Forelimb muscle (tissue), 1 donor: ENCODE measurements at places on chromosomes 13 and 19. TPM values are rescaled to one million over a fixed set of nuclear protein-coding genes. Genes with fewer than 3 reads are reported as not detected.

Gene ZNF440
- polyA plus RNA-seq = 5.7 TPM

Gene FBXO17
- 30.9 TPM for polyA plus RNA-seq

Gene ZNF460
- polyA plus RNA-seq = 3.9 TPM

Gene LILRA1
- polyA plus RNA-seq = 0.46 TPM

Gene FPR3
- polyA plus RNA-seq = 0.16 TPM

Gene PEX11G
- polyA plus RNA-seq = 2.3 TPM

Gene FAM174C
- polyA plus RNA-seq = 13.7 TPM

Gene TRPM4
- polyA plus RNA-seq = 32.7 TPM

GRCh38 chr19:36151144-36152018 is 866 bp downstream of the COX7A1 start:
- DNase-seq = no peak

- DNase-seq = no peak
These were observed 814.7 kb downstream of the PCDH9 start for GRCh38 chr13:66415444-66415843.

GRCh38 chr13:53351021-53351420 is 322.4 kb downstream of the OLFM4 start:
- no peak for DNase-seq

- no peak for DNase-seq
These were observed 61.3 kb downstream of the SLITRK6 start for GRCh38 chr13:85737952-85738351.

DNA sequence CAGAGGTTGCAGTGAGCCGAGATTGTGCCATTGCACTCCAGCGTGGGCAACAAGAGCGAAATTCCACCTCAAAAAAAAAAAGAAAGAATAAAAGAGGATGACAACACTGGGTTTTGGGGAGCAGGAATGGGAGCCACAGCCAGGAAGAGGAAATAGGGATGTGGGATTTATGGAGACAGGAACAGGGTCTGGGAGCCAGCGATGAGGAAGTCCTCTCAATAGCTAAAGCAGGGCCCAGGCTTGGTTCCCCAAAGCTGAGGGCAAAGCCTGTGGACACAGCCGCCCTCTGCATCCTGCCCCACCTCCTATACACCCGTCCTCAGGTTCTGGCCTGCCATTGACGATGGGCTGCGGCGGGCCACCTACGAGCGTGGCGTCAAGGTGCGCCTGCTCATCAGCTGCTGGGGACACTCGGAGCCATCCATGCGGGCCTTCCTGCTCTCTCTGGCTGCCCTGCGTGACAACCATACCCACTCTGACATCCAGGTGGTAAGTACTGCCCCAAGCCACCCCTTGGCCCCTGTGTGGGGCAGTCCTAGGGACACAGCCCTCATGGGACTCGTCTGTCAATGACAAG is 13.6 kb downstream of the HIPK4 start:
- no peak for DNase-seq

GRCh38 chr19:40366697-40367561 is 18.4 kb downstream of the PLD3 start:
- DNase-seq = no peak

GRCh38 chr19:54017261-54017660 is 25.8 kb downstream of the CACNG6 start:
- DNase-seq = no peak

DNA sequence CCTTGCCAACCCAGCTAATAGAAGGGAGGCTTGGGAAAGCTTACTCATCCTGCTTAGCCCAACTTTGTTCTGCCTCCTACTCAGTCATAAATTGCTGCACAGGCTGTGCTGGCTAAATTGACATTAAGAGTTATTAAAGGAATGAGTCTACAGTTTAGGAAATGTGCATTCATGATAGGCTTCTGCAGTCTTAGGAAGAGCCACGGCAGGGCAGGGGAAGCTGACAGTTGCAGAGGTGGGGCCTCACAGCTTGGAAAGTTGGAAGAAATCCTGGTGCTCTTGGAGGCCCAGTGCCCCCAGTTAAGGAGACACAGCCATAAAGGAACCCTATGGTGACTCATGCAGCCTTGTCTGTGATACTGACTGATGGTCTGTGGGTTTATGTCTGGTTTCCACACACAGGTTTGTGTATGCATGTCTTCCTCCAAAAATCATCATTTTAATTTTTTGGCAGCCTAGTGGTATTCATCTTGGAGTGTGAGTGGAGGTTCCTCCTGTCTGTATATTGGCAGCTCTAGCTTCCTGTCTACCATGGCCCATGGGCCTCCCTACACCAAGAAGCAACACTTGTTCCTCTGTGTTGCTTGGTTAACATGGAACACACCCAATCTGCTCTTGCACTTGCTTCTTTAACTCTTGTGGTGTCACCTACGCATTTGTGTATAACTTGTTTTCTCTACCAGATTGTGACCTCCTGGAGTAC is 135.0 kb upstream of the KL start:
- no peak for DNase-seq

DNA sequence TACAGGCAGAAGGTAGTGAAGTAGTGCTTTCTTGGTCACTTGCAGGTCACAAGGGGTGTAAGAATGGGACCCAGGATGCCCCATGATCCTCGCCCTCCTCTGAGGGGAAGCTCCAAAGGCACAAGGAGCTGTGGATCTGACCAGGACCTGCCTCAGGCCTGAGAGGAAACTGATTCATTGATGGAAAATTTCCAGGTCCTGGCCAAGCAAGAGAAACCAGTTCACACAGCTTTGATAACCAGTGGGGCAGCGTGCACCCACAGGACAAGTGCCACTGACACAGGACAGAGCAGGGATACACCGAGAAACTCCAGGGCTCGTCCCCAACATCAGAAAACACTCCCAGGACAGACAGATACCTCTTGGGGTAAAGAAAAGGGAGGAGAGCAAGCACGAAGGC is 177.1 kb downstream of the RBM26 start:
- no peak for DNase-seq

DNA sequence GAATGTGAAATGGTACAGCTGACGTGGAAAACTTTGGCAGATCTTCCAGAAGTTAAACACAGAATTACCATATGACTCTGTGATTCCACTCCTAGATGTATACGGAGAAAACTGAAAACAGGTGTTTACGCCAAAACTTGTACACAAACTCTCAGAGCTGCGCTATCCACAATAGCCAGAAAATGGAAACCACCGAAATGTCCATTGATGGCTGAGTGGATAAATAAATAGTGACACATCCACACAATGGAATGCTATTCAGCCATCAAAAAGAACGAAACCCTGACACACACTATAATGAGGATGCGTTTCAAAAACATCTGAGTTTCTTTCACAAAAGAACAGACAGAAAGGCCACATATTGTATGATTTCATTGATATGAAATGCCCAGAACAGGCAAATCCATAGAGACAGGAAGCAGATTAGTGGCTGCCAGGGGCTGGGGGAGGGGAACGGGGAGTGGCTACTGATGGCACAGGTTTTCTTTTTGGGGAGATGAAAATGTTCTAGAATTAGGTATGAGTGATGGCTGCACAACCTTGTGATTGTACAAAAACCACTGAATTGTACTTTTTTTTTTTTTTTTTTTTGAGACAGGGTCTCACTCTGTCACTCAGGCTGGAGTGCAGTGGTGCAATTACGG is 33.0 kb downstream of the IL12RB1 start:
- no peak for DNase-seq

- no peak for DNase-seq
These were observed 52.8 kb downstream of the COL4A2 start for GRCh38 chr13:110359840-110360301.

GRCh38 chr13:99335603-99336002 is 28.4 kb upstream of the GPR183 start:
- DNase-seq = no peak

GRCh38 chr13:95924389-95924994 is 128.7 kb downstream of the UGGT2 start:
- DNase-seq = no peak

GRCh38 chr19:51321799-51322198 is 10.4 kb downstream of the IGLON5 start:
- no peak for DNase-seq

GRCh38 chr13:50334115-50334778 is 319.0 kb downstream of the KCNRG start:
- DNase-seq = no peak

- no peak for DNase-seq
These were observed 62.0 kb downstream of the MICU2 start for GRCh38 chr13:21541980-21542379.

GRCh38 chr13:85654227-85654626 is 145.0 kb downstream of the SLITRK6 start:
- DNase-seq = no peak

GRCh38 chr19:6604906-6605305 is 14.0 kb upstream of the CD70 start:
- no peak for DNase-seq

DNA sequence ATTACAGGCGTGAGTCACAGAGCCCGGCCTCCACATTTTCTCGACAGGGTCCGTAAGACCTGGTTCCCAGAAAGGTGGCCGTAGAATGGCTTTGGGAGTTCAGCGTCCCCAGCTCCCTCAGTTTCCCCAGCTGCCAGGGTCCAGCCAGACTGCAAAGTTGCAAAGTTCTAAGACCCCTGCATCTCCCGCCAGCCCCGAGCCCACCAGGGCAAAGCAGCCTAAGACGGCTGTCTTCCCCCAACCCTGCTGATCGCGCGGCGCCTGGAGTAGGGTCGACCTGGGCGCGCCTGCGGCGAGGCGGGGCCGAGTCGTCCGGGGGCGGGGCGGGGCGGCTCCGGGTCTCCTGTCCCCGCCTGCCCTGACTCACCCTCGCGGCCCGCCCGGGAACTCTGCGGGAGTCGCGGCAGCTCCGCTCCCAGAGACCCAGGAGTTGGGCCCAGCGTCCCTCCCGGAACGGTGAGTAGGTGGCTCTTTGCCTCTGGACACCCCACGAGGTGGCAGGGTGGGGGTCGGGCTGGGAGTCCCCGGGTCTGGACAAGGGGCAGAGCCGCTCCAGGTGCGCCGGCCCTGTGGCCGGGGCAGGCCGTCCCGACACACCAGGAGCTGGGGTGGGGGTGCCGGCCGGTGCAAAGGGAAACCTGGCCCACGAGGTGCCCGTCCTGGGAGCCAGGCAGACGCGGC is at the start of gene LRRC8E:
TSS of gene LRRC8E (plus strand) at position 366 of the 681 bp plus-strand sequence. CDS start 7,094 bp downstream, outside the sequence.
- no peak for DNase-seq

DNA sequence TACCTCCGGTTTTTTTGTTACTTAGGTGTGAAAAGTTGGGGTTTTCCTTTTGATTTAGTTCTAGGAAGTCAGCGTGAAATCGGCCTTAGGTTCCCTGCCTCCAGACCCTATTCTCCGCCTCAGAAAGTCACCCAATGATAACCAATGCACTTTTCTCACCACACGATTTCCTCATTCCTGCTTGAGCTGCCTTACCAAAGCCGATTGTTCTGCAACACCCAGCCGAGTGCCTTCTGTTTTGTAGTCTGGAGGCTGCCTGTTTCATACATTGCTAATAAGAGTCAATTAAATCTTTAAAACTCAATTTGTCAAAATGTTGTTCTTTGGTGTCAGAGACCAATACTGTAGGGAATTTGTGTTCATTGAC is 39.7 kb downstream of the GJA3 start:
- DNase-seq = no peak

DNA sequence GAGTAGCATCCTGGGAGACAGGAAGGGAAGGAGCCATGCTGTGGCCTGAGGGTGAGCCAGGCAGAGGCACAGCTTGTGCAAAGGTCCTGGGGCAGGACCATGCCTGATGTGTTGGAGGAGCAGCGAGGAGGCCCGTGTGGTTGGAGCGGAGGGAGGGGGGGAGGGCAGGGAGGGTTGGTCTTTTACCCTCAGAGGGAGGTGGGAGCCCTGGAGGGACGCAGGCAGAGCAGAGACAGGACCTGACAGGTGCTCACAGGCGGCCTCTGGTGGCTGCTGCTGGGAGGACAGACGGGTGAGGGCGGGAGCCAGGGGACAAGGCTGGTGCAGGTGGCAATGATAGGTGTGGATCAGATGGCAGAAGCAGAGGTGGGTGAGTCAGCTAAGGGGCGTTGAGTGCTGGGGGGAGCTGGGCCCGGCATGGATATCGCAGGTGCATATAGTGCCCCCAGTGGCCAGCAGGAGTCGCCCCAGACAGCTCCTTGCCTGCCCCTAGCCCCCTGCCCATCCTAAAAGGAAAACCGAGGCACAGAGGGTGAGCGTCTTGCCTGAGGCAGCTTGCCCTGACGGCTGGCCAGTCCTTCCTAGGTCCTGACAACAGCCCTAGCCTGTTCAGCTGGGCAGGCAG is 9.8 kb upstream of the GNA15 start:
- no peak for DNase-seq

GRCh38 chr19:14915116-14915515 is 26.2 kb upstream of the OR7C2 start:
- DNase-seq = no peak

GRCh38 chr13:60411464-60411863 is 14.4 kb downstream of the TDRD3 start:
- no peak for DNase-seq

- DNase-seq = no peak
These were observed 52.8 kb upstream of the ADGRE5 start for GRCh38 chr19:14328406-14328805.

GRCh38 chr13:72507416-72508199 is 219.8 kb downstream of the MZT1 start:
- DNase-seq = no peak

DNA sequence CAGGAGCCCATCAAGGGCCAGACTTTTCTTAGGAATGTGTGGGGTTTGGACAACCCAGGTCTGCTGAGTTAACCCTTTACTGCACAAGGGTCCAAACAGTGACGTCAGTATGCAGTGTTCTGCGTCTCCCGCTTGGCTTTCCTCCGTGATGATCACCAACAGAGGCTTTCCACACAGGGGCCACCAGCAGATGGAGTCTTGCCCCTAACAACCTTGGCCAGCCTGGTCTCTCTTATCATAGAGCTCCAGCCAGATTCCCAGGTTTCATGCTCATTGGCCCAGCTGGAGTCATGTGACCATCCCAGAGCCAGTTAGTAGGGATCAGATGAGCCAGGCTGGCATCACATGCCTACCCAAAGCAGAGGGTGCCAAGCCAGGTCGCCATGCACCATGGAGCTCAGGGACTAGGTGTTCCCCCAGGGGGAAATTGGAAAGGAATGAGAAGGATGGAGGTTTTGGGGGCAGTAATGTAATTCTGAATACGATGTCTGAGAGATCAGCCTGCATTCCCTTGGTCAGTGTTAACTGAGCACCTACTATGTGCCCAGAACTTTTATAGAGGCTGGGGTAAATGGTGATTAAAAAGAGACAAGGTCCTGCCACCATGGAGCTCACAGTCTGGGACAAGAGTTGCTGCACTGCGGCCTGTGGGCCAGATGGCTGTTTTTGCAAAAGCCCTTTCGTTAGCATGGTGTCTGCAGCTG is 61.2 kb downstream of the MYH14 start:
- DNase-seq = no peak

- no peak for DNase-seq
These were observed 3.0 kb downstream of the PTOV1 start for GRCh38 chr19:49853852-49854377.
